ENCODE measurements at places on chromosomes 7 and 10. TPM values are rescaled to one million over a fixed set of nuclear protein-coding genes. Genes with fewer than 3 reads are reported as not detected.

The ZC3HAV1L gene
- total RNA-seq = 22.8 TPM

The OR2AE1 gene
- not detected for total RNA-seq

The CPXM2 gene
- total RNA-seq = under 0.01 TPM

The EMX2 gene
- total RNA-seq = 2.3 TPM

The LRRD1 gene
- total RNA-seq = not detected

The TACR2 gene
- total RNA-seq = not detected

The NEBL gene
- total RNA-seq = 3.3 TPM

The ENKUR gene
- total RNA-seq = not detected

All from mesangial cell (primary cell).